Fibroblast of pulmonary artery (primary cell): ENCODE measurements at places on chromosomes 4 and X.
A peak's percentile ranks its signal among the peaks of the same experiment; 100 is the strongest.

- no peak for DNase-seq
Observed at GRCh38 chr4:182862921-182863320, 54.3 kb downstream of the DCTD start.

DNA sequence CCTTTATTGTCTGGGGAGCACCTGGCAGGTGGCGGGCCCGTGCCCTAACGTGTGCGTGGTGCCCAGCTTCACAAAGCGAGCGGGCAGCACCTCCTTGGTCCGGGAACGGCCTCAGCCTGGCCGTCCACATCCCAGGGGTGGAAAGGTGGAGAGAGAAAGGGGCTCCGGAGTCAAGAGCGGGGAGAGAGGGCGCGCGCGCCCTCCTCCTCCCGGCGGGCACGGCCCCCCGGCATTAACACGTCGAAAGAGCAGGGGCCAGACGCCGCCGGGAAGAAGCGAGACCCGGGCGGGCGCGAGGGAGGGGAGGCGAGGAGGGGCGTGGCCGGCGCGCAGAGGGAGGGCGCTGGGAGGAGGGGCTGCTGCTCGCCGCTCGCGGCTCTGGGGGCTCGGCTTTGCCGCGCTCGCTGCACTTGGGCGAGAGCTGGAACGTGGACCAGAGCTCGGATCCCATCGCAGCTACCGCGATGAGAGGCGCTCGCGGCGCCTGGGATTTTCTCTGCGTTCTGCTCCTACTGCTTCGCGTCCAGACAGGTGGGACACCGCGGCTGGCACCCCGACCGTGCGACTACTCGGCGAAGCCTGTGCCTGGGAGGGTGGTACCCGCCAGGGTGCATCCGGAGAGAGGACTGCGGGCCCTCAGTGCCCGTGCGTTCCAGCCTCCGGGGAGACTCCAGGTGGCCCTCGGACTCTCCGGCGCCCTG lies at the start of gene KIT:
Gene KIT (plus strand): TSS at position 407 of the 701 bp plus-strand sequence. CDS start 58 bp downstream, at position 465.
- peak; percentile 15 for DNase-seq

DNA sequence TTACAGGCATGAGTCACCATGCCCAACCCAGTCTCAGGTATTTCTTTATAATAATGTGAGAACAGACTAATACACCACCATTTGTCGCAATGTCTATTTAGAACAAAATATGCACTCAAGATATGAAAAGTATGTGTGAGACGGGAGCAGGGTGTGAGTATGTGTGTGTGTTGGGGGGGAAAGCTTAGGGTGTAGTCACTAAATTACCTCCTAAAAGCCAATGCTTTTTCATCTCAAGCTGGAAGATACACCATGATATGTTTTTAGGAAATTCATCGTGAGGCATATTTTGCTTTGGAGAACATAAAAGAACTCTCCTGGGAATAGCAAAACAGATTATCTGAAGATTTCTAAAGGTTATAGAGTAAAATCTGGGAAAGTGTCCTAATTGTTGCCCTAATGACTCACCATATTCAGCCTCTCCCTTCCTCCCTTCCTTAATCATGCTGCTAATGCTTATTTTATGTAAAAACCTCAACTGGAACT lies 262.7 kb downstream of the PDHA2 start:
- DNase-seq, result peak; percentile 63

DNA sequence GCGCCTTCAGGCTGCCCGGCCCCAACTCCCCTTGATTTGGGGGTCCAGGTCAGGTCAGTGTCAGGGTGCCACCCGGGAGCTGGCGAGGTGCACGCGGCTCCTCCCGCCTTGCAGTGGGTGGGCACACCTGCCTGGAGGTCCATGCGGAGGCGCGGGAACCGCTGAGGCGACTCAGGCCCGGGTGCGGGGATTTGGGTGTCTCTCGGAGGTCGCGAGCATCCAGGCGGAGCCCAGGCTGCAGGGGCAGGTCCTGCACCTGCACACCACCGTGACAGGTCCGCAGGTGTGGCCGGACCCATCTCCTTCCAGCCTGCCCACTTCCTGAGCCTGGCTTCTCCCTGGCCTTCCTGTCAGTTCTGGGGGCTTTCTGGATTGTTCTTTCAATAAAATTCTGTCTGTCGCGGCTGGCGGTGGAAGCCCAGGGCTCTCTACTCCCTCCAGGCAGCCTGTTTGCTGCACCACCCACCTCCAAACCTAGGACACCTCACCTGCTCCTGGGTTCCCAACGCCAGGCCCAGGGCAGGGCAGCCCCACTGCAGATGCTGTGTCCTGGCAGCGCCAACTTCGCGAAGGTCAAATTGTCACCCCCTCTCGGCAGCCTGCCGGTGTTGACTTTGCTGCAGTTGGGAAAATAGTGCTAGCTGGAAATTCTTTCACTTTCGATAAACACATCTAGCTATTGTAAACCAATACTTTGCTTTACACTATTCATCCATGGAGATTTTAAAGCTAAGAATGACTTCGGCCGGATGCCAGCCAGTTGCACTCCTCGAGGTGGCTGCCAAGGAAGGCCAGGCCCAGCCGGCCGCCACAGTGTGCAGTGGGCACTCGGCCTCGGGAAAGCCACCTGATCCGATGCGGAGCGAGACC lies 35.9 kb downstream of the FGFRL1 start:
- DNase-seq, result no peak

DNA sequence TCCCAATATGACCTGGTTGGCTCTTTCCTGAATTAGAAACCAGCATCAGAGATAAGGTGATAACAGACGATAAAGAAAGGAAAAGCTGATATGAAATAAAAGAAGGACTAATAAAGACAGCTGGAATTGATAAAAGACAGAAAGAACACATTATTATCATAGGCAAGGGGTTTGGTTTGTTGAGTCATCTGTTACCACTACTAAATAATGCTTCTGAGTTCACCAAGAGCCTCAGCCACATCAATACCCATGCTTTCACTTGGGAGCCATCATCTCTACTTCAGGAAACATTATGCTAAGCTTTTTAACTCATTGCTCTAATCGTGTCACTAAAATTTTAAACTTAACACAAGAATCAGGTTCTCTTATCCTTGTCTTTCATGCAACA lies 27.6 kb downstream of the ANXA5 start:
- DNase-seq, result no peak
